ENCODE measurements at places on chromosomes 2 and 18. TPM values are rescaled to one million over a fixed set of nuclear protein-coding genes. Genes with fewer than 3 reads are reported as not detected.

GRCh38 chr2:207239754-207240494, 74.2 kb upstream of the KLF7 start:
- no peaks in the 10 kb centered on the region for H3K27me3 ChIP-seq
- no peaks in the 10 kb centered on the region for H3K36me3 ChIP-seq
- DNase-seq, result no peak
- peak overlapping the region; percentile 17 for H3K27ac ChIP-seq

GRCh38 chr18:9029131-9029530, 73.4 kb upstream of the NDUFV2 start:
- DNase-seq, result no peak
- no peak overlapping the region for H3K4me3 ChIP-seq
- H3K36me3 ChIP-seq, result no peaks in the 10 kb centered on the region
- H3K27ac ChIP-seq, result no peak overlapping the region
- peaks cover 2% of the 10 kb centered on the region for H3K27me3 ChIP-seq
- H3K4me1 ChIP-seq, result no peaks in the 10 kb centered on the region

DNA sequence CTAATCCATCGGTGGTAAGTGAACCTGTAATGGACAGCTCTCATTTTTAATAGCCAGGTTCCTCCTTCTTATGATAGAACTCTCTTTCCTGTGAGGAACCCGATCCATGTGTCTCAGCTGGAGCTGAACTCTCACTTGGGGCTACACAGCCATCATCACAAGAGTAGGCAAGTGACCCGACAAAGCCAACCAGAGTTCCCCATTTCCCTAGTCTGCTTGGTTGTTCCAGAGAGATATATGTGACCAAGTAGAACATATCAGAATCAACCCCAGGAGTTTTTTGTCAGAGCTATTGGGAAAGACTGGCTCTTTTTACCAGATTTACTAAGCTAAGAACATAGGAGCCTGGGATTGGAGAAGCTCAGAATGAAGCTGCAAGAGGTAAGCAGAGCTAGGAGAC, 14.6 kb upstream of the HNRNPLL start:
- H3K27me3 ChIP-seq, result no peaks in the 10 kb centered on the region
- DNase-seq, result no peak
- H3K36me3 ChIP-seq, result no peaks in the 10 kb centered on the region
- peaks cover 13% of the 10 kb centered on the region for H3K4me1 ChIP-seq
- no peak overlapping the region for H3K4me3 ChIP-seq

DNA sequence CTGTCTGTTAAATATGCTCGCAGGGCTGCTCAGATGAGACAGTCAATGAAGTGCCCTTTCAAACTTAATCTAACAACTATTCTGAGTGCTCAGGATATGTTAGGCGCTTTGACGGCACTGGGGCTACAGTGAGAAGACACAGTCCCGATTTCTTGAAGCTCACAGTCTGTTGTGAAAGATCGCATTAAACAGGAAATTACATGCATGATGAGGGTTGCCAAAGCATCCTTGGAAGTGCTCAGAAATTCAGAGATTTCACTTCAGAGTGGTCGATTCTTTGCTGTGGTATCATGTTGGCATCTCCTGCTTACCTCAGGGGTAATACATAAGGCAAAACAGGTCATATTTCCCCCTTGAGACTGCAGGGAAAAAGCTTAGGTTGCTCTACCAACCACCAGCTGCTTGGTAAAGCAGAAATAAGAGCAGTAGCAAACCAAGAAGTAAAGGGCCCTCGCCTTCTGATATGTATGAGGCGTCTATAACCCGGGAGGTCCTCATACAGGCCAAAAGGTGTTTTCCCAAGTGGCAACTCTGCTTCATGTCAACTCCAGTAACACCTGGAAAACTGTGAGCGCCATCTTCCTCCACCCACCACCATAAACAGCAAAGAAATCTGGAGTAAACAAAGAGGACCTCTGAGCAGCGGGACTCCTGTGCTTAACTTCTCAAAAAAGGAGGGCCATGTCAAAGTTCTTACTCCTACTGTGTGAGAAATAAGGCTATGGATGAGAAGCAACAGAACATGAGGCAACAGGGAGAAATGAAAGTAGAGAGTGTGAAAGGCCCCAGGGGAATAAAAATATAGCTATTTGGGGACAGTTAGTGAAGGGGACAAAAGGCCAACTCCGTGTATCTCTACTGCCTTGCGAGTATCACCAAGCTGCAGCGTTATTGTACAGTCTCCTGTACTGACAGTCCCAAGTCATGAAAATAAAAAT, 79.3 kb downstream of the CLHC1 start:
- no peak for DNase-seq
- no peaks in the 10 kb centered on the region for H3K36me3 ChIP-seq
- H3K4me3 ChIP-seq, result no peak overlapping the region
- H3K27ac ChIP-seq, result peak overlapping the region; percentile 32
- H3K4me1 ChIP-seq, result peaks cover 3% of the 10 kb centered on the region
- no peaks in the 10 kb centered on the region for H3K27me3 ChIP-seq

DNA sequence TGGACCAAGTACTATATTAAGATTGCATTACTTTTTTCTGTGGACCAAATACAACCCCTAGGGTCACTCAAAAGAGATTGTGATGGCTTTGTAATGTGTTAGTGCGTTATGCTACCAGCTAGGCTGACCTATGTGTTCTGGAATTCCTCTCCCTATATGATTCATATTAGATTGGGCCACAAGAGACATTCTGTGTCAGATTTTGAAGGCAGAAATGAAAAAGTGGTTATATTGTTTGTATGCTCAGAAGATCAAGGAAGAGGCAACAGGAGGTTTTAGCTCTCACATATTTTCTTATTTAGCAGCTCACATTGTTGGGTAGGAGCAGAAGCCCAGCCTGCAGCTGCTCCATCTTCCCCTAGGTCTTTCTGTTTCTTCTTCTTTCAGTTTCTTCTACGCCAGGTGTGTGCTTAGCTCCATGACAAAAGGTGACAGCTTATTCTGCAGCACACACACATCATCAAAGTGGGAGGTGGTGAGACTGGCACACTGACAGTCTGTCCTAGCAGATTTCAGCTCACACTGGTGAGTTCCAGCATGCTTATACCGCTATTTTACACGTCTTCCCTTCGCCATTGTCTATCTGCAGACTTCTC, 156.8 kb upstream of the UBE2E3 start:
- DNase-seq, result no peak
- H3K36me3 ChIP-seq, result no peaks in the 10 kb centered on the region
- H3K27me3 ChIP-seq, result no peaks in the 10 kb centered on the region

GRCh38 chr2:37648331-37649011, 23.0 kb downstream of the CDC42EP3 start:
- no peaks in the 10 kb centered on the region for H3K4me1 ChIP-seq
- peaks cover 17% of the 10 kb centered on the region for H3K36me3 ChIP-seq
- H3K27me3 ChIP-seq, result no peaks in the 10 kb centered on the region
- no peak overlapping the region for H3K4me3 ChIP-seq

GRCh38 chr2:69272803-69273471, 114.1 kb downstream of the GFPT1 start:
- H3K4me3 ChIP-seq, result no peak overlapping the region
- H3K27ac ChIP-seq, result no peak overlapping the region
- H3K27me3 ChIP-seq, result no peaks in the 10 kb centered on the region
- H3K36me3 ChIP-seq, result no peaks in the 10 kb centered on the region

DNA sequence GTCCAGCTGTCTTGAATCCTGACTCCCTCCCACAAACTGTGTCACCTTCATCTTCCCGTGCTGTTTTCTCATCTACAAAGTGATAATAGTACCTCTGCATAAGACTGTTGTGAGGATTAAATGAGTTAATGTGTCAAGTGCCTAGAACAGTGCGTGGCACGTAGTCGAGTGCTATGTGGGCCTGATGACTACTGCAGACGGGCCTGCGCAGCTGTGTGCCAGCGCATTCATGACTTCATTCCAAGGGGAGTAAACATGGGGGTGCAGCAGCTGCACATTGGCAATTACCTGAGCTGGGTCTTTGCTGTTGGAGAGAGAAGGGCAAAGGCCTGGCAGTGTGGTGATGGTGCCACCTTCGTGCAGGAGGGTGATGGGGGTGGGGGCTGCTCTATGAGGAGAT, 5.0 kb downstream of the TEX44 start:
- no peaks in the 10 kb centered on the region for H3K4me1 ChIP-seq
- DNase-seq, result no peak
- H3K27me3 ChIP-seq, result no peaks in the 10 kb centered on the region
- H3K36me3 ChIP-seq, result no peaks in the 10 kb centered on the region
- no peak overlapping the region for H3K4me3 ChIP-seq

DNA sequence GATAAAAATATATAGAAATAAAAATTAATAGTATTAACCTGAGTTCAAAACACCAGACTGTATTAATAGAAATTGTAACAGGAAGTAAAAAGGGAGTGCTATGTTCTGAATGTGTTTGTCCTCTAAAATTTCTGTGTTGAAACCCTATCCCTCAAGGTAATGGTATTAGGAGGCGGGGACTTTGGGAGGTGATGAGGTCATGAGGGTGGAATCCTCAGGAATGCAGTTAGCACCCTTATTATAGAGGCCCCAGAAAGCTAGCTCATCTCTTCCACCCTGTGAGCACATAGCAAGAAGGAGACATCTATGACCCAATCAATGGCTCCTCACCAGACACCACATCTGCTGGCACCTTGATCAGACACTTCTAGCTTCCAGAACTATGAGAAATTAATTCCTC, 124.5 kb downstream of the CMPK2 start:
- H3K27ac ChIP-seq, result no peak overlapping the region
- no peaks in the 10 kb centered on the region for H3K27me3 ChIP-seq
- H3K4me1 ChIP-seq, result no peaks in the 10 kb centered on the region
- no peak overlapping the region for H3K4me3 ChIP-seq

GRCh38 chr2:241364781-241365180, 8.7 kb downstream of the FARP2 start:
- peaks cover 2% of the 10 kb centered on the region for H3K36me3 ChIP-seq
- H3K27ac ChIP-seq, result no peak overlapping the region
- H3K4me3 ChIP-seq, result no peak overlapping the region
- no peak for DNase-seq

DNA sequence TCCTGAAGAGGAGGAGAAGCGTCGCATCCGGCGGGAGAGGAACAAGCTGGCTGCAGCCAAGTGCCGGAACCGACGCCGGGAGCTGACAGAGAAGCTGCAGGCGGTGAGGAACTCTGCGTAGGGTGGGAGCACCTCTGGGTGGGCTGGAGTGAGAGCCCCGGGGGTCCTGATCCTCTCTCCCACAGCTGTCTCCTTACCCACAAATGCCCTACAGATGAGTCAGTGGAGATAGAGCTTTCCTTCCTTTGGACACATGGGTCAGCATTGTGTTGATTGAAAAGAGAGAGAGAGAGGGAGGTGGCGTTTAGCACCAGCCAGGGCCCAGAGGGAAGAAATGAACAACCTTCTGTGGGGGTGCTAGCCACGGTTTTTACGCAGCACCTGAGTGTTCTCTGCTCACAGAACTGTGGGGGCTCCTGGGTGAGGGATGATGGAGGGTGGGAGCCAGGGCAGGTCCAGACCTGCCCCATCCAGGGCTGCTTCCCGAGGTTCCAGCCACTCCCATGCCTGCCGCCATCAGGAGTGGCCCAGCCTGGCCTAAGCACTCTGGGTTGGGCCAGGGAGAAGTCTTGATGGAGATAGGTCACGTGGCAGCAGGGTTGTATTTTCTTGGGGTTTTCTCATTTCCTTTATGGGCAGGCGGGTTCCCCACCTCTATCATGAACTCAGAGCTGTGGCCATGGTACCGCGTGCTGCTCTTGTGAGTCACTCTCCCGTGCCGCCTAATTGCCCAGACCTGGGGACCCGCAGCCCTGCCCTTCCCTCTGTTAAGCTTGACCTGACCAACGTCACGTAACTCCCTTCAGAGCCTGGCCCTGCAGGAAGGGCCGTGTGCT, 16.3 kb downstream of the FOSL2 start:
- peaks cover 71% of the 10 kb centered on the region for H3K36me3 ChIP-seq
- no peaks in the 10 kb centered on the region for H3K27me3 ChIP-seq
- no peak for DNase-seq
- peaks cover 17% of the 10 kb centered on the region for H3K4me1 ChIP-seq
- no peak overlapping the region for H3K27ac ChIP-seq
- no peak overlapping the region for H3K4me3 ChIP-seq

DNA sequence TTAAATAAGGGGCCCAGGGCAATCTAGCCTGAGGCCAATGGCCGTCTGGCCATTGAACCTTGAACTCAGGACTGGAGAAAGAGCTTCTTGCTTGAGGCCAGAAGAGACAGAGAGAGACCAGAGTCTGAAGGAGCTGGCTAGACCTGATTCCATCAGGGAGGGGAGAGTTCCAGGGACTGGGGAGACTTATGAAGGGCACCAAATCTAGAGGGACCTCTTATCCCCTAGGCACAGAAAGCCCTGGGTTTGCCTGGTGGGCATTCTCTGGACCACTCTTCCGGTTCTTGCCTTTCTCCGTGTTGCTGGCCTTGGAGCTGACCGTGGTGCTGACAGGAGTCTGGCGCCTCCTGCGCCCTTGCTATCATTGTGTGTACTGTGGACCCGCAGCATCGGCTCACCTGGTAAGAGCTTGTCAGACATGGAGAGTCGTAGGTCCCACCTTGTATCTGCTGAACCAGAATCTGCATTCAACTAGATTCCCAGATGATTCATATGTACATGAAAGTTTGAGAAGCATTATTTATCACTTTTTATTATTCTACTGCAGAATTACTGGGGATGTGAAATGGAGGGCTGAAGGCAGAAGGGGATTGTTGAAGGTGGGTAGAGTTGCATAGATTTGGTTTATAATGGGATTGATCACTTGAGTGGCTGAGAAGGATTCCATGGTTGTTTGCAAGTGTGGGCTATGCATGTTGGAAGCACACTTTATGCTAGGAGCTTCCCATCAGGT, 4.3 kb upstream of the TRPM8 start:
- H3K27ac ChIP-seq, result no peak overlapping the region
- H3K36me3 ChIP-seq, result no peaks in the 10 kb centered on the region
- DNase-seq, result peak; percentile 54
- no peaks in the 10 kb centered on the region for H3K4me1 ChIP-seq

KCNIP3 gene
- total RNA-seq, result 2.4 TPM

VWC2L gene
- 0.25 TPM for total RNA-seq

SH2D6 gene
- 0.37 TPM for total RNA-seq

TRAPPC12 gene
- total RNA-seq, result 80.3 TPM

HJURP gene
- total RNA-seq, result 4.1 TPM

PLB1 gene
- total RNA-seq, result 8.0 TPM

Measured in lung (tissue), 17 donors.